ENCODE measurements at places on chromosomes 6 and 20. TPM values are rescaled to one million over a fixed set of nuclear protein-coding genes. Genes with fewer than 3 reads are reported as not detected.

The LY6G6F gene
- not detected for total RNA-seq

The ME1 gene
- total RNA-seq: 12.8 TPM

The TAF11 gene
- total RNA-seq: 11.3 TPM

The NOTCH4 gene
- 18.2 TPM for total RNA-seq

DNA sequence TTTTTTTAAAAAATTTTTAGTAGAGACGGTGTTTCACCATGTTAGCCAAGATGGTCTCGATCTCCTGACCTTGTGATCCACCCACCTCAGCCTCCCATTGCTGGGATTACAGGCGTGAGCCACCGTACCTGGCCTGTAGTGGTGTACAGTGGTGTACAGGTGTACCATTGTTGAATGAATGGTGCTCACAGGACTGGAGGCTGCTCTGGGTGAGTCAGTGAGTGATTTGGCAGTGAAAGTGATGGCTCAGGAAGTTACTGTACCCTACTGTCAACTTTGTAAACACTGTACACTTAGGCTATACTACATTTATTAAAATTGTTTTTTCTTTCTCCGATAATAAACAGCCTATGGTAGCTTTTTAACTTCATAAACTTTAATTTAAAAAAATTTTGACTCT lies 122.8 kb upstream of the EEF1E1 start:
- no peak overlapping the region for H3K4me3 ChIP-seq
- no peaks in the 10 kb centered on the region for H3K36me3 ChIP-seq
- no peaks in the 10 kb centered on the region for H3K27me3 ChIP-seq
- no peak overlapping the region for H3K27ac ChIP-seq
- no peak for DNase-seq

- no peaks in the 10 kb centered on the region for H3K4me1 ChIP-seq
- no peak for DNase-seq
- H3K4me3 ChIP-seq: no peak overlapping the region
- H3K36me3 ChIP-seq: no peaks in the 10 kb centered on the region
- H3K27ac ChIP-seq: no peak overlapping the region
- no peaks in the 10 kb centered on the region for H3K27me3 ChIP-seq
These were observed 2.5 kb upstream of the BPIFA1 start for GRCh38 chr20:33233129-33233774.

DNA sequence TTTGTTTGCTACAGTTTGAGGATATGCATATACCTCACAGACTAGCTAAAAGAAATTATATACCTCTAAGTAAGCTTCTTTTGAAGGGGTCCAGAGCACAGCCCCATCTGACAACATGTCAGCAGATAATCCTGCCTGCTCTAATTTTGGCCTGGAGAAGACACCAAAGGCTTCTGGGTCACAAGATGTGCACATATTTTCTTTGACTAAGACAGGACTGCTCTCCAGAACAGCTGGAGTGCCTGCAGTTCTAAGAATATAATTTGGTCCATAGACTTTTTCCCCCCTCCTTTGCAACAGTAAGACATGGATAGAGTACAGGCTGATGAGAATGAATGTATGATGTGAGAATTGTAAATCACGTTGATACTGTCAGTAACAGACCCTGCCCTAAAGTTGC lies 107.9 kb upstream of the KCNK16 start:
- H3K27ac ChIP-seq: no peak overlapping the region
- H3K36me3 ChIP-seq: no peaks in the 10 kb centered on the region
- H3K27me3 ChIP-seq: no peaks in the 10 kb centered on the region
- no peak for DNase-seq
- H3K4me1 ChIP-seq: peaks cover 16% of the 10 kb centered on the region

DNA sequence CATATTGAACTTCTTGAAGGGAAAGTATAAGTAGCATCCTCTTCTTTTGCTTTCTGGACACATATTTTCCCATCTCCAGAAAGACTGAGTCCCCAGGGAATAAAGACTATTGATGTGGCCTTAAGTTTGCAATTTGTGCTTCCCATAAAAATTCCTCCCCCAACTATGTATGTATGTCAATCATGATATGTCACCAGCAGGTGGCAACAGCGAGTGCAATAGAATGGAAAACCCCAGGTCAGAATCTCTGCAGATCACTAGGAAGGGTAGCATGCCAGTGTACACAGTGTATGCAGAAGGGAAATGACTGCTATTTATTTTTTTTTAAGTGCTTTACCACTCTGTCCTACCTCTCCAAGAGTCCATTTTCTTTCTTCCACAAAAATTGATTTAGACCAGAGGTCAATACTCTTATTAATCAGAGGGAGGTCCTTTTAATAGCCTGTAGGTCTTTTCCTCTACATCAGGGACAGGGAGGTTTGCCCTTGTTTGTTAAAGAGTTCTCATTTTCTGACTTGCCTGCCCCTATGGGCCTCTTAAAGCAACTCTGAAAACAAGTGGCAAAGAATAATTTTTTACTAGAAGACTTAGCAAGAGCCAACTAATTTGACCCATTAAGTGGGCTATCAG lies 61.4 kb downstream of the BMP2 start:
- no peak for DNase-seq
- H3K27me3 ChIP-seq: no peaks in the 10 kb centered on the region
- H3K27ac ChIP-seq: no peak overlapping the region
- H3K36me3 ChIP-seq: no peaks in the 10 kb centered on the region

GRCh38 chr6:125316621-125317020 lies 14.9 kb upstream of the HDDC2 start:
- no peaks in the 10 kb centered on the region for H3K4me1 ChIP-seq
- H3K4me3 ChIP-seq: no peak overlapping the region
- H3K36me3 ChIP-seq: no peaks in the 10 kb centered on the region
- no peak for DNase-seq

- H3K27me3 ChIP-seq: no peaks in the 10 kb centered on the region
- no peaks in the 10 kb centered on the region for H3K36me3 ChIP-seq
- no peak overlapping the region for H3K27ac ChIP-seq
- H3K4me3 ChIP-seq: no peak overlapping the region
- peaks cover 17% of the 10 kb centered on the region for H3K4me1 ChIP-seq
- no peak for DNase-seq
These were observed 199.2 kb upstream of the PMEPA1 start for GRCh38 chr20:57908704-57909630.

DNA sequence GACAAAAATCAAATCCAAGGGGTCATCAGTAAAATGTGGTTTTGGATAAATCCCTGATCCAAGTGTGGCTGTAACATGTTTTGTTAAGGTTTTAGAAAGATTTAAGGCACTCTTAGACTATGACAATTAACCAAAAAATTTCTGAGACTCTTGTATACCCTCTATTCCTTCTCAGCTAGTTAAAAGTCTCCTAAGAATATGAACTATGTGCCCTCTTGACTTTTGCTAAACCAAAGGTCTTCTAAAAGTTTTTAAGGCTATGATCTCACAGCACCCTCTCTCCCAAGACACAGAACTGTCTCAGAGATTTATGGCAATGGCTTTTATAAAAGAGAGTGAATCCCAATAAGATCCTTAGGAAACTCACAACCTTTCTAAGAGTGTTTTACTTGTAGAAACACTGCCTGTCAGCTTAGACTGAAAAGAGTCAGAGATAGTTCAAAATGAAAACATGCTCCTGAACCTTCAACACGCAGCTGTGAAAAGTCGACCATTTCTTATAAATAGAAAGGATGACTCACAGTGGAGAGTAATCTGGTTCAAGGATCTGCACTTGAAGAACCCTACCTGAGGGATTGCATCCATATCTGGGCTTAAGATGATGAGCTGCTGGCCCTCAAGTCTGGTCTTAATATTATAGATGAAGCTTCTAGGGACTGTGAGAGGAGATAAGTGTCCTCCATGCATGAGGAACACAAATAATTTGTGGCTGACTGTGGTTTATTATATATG lies 388.4 kb upstream of the GJE1 start:
- H3K4me3 ChIP-seq: no peak overlapping the region
- no peak overlapping the region for H3K27ac ChIP-seq
- no peak for DNase-seq
- H3K27me3 ChIP-seq: no peaks in the 10 kb centered on the region
- no peaks in the 10 kb centered on the region for H3K4me1 ChIP-seq
- H3K36me3 ChIP-seq: no peaks in the 10 kb centered on the region

- H3K36me3 ChIP-seq: no peaks in the 10 kb centered on the region
- no peaks in the 10 kb centered on the region for H3K4me1 ChIP-seq
- H3K27ac ChIP-seq: no peak overlapping the region
- no peak for DNase-seq
These were observed 23.3 kb upstream of the SMIM26 start for GRCh38 chr20:18543932-18544331.

GRCh38 chr20:6026051-6026450 lies 27.8 kb downstream of the LRRN4 start:
- no peak overlapping the region for H3K4me3 ChIP-seq

- no peaks in the 10 kb centered on the region for H3K27me3 ChIP-seq
- H3K36me3 ChIP-seq: no peaks in the 10 kb centered on the region
- DNase-seq: no peak
- H3K27ac ChIP-seq: no peak overlapping the region
- no peak overlapping the region for H3K4me3 ChIP-seq
These were observed 278.2 kb upstream of the SUPT3H start for GRCh38 chr6:45655745-45656476.

GRCh38 chr6:32741031-32741960 lies at the start of gene HLA-DQA2:
TSS of gene HLA-DQA2 (plus strand) at chr6:32741391. CDS start at chr6:32741444, 53 bp downstream.
- no peak within 1 kb of the TSS for H3K27ac ChIP-seq
- no peaks in the 10 kb centered on the region for H3K27me3 ChIP-seq
- no peaks in the 10 kb centered on the region for H3K4me1 ChIP-seq
- no peak for DNase-seq

- H3K36me3 ChIP-seq: no peaks in the 10 kb centered on the region
- no peaks in the 10 kb centered on the region for H3K4me1 ChIP-seq
- H3K27me3 ChIP-seq: no peaks in the 10 kb centered on the region
- no peak overlapping the region for H3K27ac ChIP-seq
These were observed 36.8 kb upstream of the KLHL31 start for GRCh38 chr6:53702316-53702715.

DNA sequence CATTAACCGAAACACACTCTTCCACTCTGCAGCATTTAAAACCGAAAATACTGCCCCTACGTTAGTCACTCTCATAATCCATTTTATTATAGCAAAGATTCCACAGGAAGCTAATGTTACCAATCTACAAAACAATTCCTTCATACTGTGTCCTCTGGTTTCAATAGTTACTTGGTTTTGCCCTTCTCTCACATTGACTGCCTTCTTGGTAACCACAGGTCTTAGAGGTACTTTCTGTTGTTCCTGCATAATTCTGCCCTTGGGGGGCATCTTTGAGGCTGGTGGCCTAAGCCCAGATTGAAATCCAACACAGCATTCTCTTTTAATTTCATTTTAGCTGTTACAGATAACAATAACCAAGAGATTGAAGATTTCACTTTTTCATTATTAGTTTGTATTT lies 9.8 kb upstream of the DCBLD1 start:
- no peaks in the 10 kb centered on the region for H3K27me3 ChIP-seq
- H3K27ac ChIP-seq: no peak overlapping the region
- no peak overlapping the region for H3K4me3 ChIP-seq
- H3K4me1 ChIP-seq: no peaks in the 10 kb centered on the region
- no peaks in the 10 kb centered on the region for H3K36me3 ChIP-seq
- no peak for DNase-seq

- no peak for DNase-seq
- H3K36me3 ChIP-seq: no peaks in the 10 kb centered on the region
- no peak overlapping the region for H3K27ac ChIP-seq
- H3K4me1 ChIP-seq: peaks cover 7% of the 10 kb centered on the region
- no peak overlapping the region for H3K4me3 ChIP-seq
- no peaks in the 10 kb centered on the region for H3K27me3 ChIP-seq
These were observed 72.5 kb downstream of the ARHGAP18 start for GRCh38 chr6:129637340-129638054.

GRCh38 chr20:58174708-58175280 lies 53.7 kb downstream of the ANKRD60 start:
- DNase-seq: no peak
- peaks cover 39% of the 10 kb centered on the region for H3K4me1 ChIP-seq
- peak overlapping the region; percentile 91 for H3K27ac ChIP-seq
- H3K36me3 ChIP-seq: no peaks in the 10 kb centered on the region
- peak overlapping the region; percentile 7 for H3K4me3 ChIP-seq

GRCh38 chr6:148893481-148893880 lies 146.7 kb downstream of the UST start:
- H3K4me3 ChIP-seq: no peak overlapping the region
- H3K27ac ChIP-seq: no peak overlapping the region
- DNase-seq: no peak
- H3K4me1 ChIP-seq: peaks cover 14% of the 10 kb centered on the region
- no peaks in the 10 kb centered on the region for H3K27me3 ChIP-seq

- no peak for DNase-seq
- no peaks in the 10 kb centered on the region for H3K4me1 ChIP-seq
- no peak overlapping the region for H3K27ac ChIP-seq
- no peaks in the 10 kb centered on the region for H3K27me3 ChIP-seq
- H3K36me3 ChIP-seq: no peaks in the 10 kb centered on the region
- H3K4me3 ChIP-seq: no peak overlapping the region
These were observed 3.5 kb upstream of the LTA start for GRCh38 chr6:31568537-31568961.

DNA sequence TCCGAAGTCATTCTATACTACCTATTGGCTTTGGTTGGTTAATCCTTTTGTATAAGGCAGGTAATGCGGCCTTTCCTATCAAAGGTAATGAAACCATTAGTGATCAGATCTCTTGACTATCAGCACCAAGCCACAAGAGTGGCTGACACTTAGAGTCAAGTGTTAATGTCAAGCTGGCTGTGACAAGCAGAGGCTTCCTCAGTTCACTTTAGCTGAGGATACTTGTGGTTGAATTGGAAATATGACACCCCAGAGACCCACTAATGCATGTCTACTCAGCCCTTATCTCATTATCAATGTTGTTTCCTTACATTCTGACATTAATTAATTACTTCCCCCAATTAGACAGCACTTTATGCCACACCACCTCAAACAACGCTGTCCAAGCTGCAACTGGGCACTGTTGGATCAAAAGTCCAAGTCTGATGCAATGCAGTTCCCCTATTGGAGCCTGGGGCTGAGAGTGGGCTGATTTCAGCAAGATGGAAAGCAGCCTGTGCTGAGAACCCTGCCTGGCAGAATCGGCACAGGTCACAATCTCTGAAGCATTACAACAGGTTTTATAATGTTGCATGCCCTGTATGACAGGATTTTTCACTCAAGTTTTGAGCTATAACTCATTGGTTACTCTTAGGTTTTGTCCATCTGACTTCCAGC lies 273.5 kb downstream of the COL12A1 start:
- H3K4me3 ChIP-seq: no peak overlapping the region
- H3K27ac ChIP-seq: no peak overlapping the region
- no peaks in the 10 kb centered on the region for H3K27me3 ChIP-seq
- DNase-seq: no peak
- no peaks in the 10 kb centered on the region for H3K4me1 ChIP-seq

DNA sequence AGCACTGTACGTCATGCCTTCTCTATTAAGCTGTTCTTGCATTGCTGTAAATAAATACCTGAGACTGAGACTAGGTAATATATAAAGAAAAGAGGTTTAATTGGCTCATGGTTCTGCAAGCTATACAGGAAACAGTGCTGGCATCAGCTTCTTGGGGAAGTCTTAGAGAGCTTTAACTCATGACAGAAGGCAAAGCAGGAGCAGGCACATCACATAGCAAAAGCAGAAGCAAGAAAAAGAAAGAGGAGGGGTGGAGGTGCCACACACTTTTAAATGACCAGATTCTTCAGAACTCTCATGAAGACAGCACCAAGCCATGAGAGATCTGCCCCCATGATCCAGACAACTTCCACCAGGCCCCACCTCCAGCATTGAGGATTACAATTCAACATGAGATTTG lies 30.1 kb downstream of the CYB5R4 start:
- no peak overlapping the region for H3K27ac ChIP-seq
- H3K4me3 ChIP-seq: no peak overlapping the region
- no peak for DNase-seq
- H3K4me1 ChIP-seq: peaks cover 2% of the 10 kb centered on the region
- no peaks in the 10 kb centered on the region for H3K36me3 ChIP-seq
- no peaks in the 10 kb centered on the region for H3K27me3 ChIP-seq

GRCh38 chr20:3532089-3532615 lies 61.3 kb downstream of the ATRN start:
- no peak overlapping the region for H3K4me3 ChIP-seq
- no peak overlapping the region for H3K27ac ChIP-seq
- peaks cover 4% of the 10 kb centered on the region for H3K36me3 ChIP-seq
- no peaks in the 10 kb centered on the region for H3K4me1 ChIP-seq
- no peaks in the 10 kb centered on the region for H3K27me3 ChIP-seq

Data from vagina (tissue), 2 donors.